Endodermal cell (in vitro differentiated cells): ENCODE measurements at places on chromosomes 6 and 20. TPM values are rescaled to one million over a fixed set of nuclear protein-coding genes. Genes with fewer than 3 reads are reported as not detected.

DNA sequence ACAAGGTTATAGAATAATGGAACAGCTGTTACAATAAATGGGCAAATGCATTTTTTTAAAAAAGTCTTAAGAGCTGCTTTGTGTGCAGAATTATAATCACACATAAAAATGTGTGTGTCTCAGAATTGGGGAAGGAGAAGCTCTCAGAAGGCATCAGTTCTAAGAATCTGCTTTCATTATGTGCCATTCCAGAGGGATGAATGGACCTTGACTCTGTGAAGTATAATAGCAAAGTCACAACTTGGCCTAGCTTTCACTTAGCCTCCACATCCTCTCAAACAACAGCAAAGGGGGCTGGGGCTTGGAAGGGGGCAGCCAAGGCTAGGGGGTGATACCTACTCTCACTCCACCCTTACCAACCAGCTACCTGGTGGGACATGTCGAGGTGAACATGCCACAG is 265.0 kb downstream of the CDC5L start:
- H3K27ac ChIP-seq, result no peak overlapping the region
- DNase-seq, result no peak
- peaks cover 13% of the 10 kb centered on the region for H3K4me1 ChIP-seq
- no peaks in the 10 kb centered on the region for H3K36me3 ChIP-seq
- peaks cover 26% of the 10 kb centered on the region for H3K27me3 ChIP-seq

MSH5 gene
- total RNA-seq, result 52.0 to 65.4 TPM (median 57.2 TPM) in 3 replicates

GRCh38 chr20:61396262-61396848 is 144.3 kb downstream of the CDH4 start:
- H3K4me1 ChIP-seq, result no peaks in the 10 kb centered on the region
- no peaks in the 10 kb centered on the region for H3K36me3 ChIP-seq

- H3K27ac ChIP-seq, result no peak overlapping the region
- no peak overlapping the region for H3K4me3 ChIP-seq
- no peaks in the 10 kb centered on the region for H3K27me3 ChIP-seq
- DNase-seq, result peak; percentile 82
- no peaks in the 10 kb centered on the region for H3K4me1 ChIP-seq
Measured at GRCh38 chr20:34268851-34269636, 27.8 kb downstream of the ASIP start.

DNA sequence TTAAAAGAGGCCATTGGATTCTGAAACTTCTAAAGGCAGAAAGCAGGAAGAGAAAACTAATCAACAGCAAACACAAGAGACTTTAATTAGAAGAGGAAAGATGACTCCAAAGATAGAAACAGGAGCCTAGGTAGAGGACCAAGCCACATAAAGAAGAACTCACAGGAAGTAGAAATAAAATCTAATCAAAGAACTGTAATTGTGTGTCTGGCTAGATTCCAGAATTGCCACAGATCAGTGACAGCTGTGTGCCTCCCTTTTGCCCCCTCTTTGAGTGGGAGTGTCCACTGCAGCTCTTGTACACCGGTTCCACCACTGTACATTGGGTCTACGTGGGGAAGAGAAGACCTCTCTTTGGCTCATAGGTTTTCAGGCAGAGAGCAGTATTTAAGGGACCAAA is 22.3 kb upstream of the THEMIS start:
- DNase-seq, result no peak
- H3K4me1 ChIP-seq, result no peaks in the 10 kb centered on the region
- no peaks in the 10 kb centered on the region for H3K36me3 ChIP-seq
- no peaks in the 10 kb centered on the region for H3K27me3 ChIP-seq
- H3K4me3 ChIP-seq, result no peak overlapping the region

- H3K36me3 ChIP-seq, result peaks cover 23% of the 10 kb centered on the region
- peaks cover 33% of the 10 kb centered on the region for H3K27me3 ChIP-seq
- no peaks in the 10 kb centered on the region for H3K4me1 ChIP-seq
- DNase-seq, result peak; percentile 83
- H3K4me3 ChIP-seq, result peak overlapping the region; percentile 87
Measured at GRCh38 chr20:22579711-22580697, 4.4 kb downstream of the FOXA2 start.

DNA sequence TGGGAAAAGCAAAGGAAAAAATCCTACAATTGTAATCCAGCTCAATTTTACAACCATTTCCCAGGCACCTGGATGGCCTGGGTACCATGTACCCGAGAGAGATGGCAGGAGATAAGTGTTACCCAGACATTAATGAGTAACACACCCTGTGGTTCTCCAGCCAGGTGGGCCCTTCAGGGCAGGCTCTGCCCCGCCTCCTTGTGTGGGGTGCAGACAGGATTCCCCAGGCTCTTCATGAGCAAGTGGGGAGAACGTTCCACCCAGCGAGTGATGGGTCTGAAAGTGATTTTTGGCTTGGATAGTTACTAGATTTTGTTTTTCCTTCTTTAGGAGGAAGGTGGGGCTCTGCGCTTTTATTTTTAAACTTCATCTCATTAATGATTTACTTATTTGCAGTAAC is 243.9 kb downstream of the TAF4 start:
- no peaks in the 10 kb centered on the region for H3K36me3 ChIP-seq
- no peaks in the 10 kb centered on the region for H3K4me1 ChIP-seq
- DNase-seq, result no peak
- H3K27me3 ChIP-seq, result no peaks in the 10 kb centered on the region
- H3K4me3 ChIP-seq, result no peak overlapping the region

- no peak for DNase-seq
- no peaks in the 10 kb centered on the region for H3K27me3 ChIP-seq
Measured at GRCh38 chr6:36610956-36611336, 16.8 kb downstream of the SRSF3 start.

GRCh38 chr6:43435682-43436437 is 8.5 kb downstream of the ABCC10 start:
- DNase-seq, result no peak
- H3K27ac ChIP-seq, result no peak overlapping the region
- H3K36me3 ChIP-seq, result peaks cover 24% of the 10 kb centered on the region
- no peak overlapping the region for H3K4me3 ChIP-seq

FKBP1C gene
- 0.55 and 0.88 TPM in 2 replicates for total RNA-seq

DNA sequence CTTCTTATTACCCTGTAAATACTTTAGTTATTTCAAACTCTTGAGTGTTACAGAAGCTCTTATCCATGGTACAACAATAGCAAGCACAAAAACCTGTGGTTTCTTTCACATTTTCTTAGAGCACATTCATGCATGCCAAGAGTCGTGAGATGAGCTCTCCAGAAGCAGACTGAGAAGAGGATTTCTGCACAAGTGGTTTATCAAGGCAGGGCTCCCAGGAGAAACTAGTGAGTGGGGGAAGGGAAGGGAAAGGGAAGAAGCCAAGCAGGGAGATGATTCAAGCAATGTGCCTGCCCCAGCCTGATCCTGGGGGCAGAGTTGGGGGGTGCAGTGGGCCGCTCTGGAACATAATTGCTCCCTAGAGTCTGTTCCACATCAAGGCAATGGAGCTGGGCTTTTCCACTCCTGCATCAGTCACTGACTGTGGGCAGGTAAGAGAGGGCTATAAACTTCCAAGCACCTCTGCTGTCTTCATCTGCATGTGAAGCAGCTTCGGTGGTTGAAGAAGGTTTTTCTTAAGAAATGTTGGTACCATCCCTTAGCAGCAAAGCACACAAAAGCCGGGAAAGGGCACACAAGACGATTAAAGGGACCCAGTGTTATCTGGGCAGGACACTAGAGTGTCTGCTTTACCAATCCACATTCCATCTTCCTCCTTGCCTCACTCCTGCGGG is 152.1 kb downstream of the PLCB4 start:
- DNase-seq, result peak; percentile 55
- no peaks in the 10 kb centered on the region for H3K27me3 ChIP-seq
- H3K4me3 ChIP-seq, result no peak overlapping the region
- H3K27ac ChIP-seq, result no peak overlapping the region

- no peak overlapping the region for H3K27ac ChIP-seq
- no peaks in the 10 kb centered on the region for H3K4me1 ChIP-seq
- peaks cover 3% of the 10 kb centered on the region for H3K36me3 ChIP-seq
Measured at GRCh38 chr20:35093267-35093884, 769 bp upstream of the TRPC4AP start.

DNA sequence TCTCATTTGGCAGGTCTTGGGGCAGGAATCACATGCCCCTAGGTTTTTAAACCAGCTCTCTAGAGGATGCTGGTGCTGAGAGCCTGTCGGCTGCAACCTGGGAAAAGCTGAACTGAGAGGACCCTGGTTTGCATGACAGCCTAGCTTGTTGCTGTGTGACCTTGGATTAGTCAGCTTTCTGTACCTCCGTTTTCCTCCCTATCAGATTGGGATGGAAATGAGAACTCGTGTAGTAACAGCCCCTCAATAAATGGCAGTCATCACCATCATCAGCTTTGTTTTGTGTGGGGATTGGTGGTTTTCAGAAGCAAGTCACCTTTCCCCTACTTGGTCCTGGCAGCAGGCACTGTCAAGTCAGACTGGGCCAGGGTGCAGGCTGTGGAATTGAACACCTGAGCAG is 75.2 kb upstream of the MYL9 start:
- peak overlapping the region; percentile 21 for H3K27ac ChIP-seq
- H3K36me3 ChIP-seq, result peaks cover 40% of the 10 kb centered on the region
- H3K4me1 ChIP-seq, result peaks cover 33% of the 10 kb centered on the region
- H3K27me3 ChIP-seq, result no peaks in the 10 kb centered on the region
- H3K4me3 ChIP-seq, result no peak overlapping the region
- DNase-seq, result no peak

GRCh38 chr6:135114355-135115145 is 59.9 kb upstream of the HBS1L start:
- H3K4me1 ChIP-seq, result no peaks in the 10 kb centered on the region
- DNase-seq, result no peak
- H3K27me3 ChIP-seq, result no peaks in the 10 kb centered on the region

XKR7 gene
- 2.9 to 4.6 TPM (median 3.1 TPM) in 3 replicates for total RNA-seq

NKAPL gene
- total RNA-seq, result 0.27 and 0.42 TPM in 2 replicates

- peaks cover 38% of the 10 kb centered on the region for H3K36me3 ChIP-seq
- H3K27ac ChIP-seq, result no peak overlapping the region
- no peaks in the 10 kb centered on the region for H3K27me3 ChIP-seq
- H3K4me3 ChIP-seq, result no peak overlapping the region
- DNase-seq, result no peak
Measured at GRCh38 chr6:111462770-111463391, 20.1 kb downstream of the REV3L start.

BTN1A1 gene
- total RNA-seq, result 0.11 TPM in 1 of 3 replicates, not detected in the others

DNA sequence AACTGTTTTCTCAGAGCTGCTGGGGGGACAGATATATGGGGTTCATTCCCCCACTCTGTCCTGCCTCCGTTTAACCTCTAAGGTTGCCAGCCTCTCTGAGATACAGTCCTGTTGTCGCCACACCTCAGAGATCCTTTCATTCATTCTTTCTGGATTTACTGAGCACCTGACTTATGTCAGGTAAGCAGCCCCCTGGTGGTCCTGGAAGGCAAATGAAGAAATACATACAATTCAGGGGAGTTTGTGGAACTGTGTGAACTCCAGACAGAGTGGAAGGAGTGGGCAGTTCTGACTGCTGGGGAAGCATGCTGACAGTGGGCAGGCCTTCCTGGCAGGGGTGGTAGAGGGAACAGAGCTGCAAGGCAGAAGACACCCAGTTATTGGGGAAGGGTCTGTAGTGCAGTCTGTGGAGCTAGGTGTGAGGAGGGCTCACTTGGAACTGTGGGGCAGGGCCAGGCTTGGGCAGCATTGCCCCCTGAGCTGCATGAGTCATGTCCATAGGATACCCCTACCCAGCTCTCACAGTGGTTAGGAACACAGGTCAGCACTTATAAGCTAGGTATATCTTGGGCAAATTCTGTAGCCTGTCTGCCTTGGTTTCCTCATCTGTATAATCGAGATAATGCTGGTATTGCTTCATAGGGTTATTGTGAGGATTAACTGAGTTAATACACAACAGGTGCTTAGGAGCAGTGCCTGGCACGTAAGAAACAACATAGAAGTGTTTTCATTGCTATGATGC is 12.8 kb upstream of the SGK2 start:
- peaks cover 13% of the 10 kb centered on the region for H3K36me3 ChIP-seq
- H3K27me3 ChIP-seq, result no peaks in the 10 kb centered on the region
- no peaks in the 10 kb centered on the region for H3K4me1 ChIP-seq
- DNase-seq, result no peak
- H3K4me3 ChIP-seq, result no peak overlapping the region
- no peak overlapping the region for H3K27ac ChIP-seq

GRCh38 chr6:9139746-9140145 is 704.4 kb upstream of the SLC35B3 start:
- H3K4me3 ChIP-seq, result no peak overlapping the region
- no peak for DNase-seq
- H3K4me1 ChIP-seq, result no peaks in the 10 kb centered on the region
- H3K36me3 ChIP-seq, result no peaks in the 10 kb centered on the region

PRPH2 gene
- 0.36 to 0.40 TPM in 2 of 3 replicates, not detected in the other for total RNA-seq

DNA sequence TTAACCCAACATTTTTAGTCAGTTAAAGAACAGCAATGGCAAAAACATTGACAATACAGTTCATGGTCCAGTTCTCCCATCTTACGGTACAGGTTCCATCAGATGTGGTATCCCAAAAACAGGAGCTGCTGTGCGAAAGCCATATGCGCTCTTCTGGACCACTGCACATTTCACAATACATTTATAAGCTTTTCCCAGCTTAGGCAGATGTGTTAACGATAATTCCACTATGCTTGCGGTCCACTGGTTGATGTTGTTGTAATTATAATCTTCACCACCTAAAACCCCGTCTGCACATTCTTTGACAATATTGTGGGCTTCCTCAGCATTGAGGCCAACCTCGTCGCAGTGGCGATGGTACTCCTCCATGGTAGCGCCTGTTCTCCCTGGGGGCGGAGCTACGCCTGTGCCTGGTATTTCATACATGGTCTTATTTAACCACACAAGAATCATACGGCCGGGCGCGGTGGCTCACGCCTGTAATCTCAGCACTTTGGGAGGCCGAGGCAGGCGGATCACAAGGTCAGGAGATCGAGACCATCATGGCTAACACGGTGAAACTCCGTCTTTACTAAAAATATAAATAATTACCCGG is 52.0 kb downstream of the BFSP1 start:
- H3K27me3 ChIP-seq, result no peaks in the 10 kb centered on the region
- no peaks in the 10 kb centered on the region for H3K4me1 ChIP-seq
- no peak overlapping the region for H3K27ac ChIP-seq
- no peaks in the 10 kb centered on the region for H3K36me3 ChIP-seq
- no peak overlapping the region for H3K4me3 ChIP-seq

GRCh38 chr6:14035874-14036273 is 81.7 kb upstream of the CD83 start:
- DNase-seq, result no peak
- H3K27ac ChIP-seq, result no peak overlapping the region
- H3K4me1 ChIP-seq, result no peaks in the 10 kb centered on the region
- no peaks in the 10 kb centered on the region for H3K27me3 ChIP-seq
- no peak overlapping the region for H3K4me3 ChIP-seq
- H3K36me3 ChIP-seq, result no peaks in the 10 kb centered on the region
